Activated CD4-positive, alpha-beta T cell treated with anti-CD3 and anti-CD28 coated beads for 24 hours (primary cell): ENCODE measurements at places on chromosomes 3 and 15.

DNA sequence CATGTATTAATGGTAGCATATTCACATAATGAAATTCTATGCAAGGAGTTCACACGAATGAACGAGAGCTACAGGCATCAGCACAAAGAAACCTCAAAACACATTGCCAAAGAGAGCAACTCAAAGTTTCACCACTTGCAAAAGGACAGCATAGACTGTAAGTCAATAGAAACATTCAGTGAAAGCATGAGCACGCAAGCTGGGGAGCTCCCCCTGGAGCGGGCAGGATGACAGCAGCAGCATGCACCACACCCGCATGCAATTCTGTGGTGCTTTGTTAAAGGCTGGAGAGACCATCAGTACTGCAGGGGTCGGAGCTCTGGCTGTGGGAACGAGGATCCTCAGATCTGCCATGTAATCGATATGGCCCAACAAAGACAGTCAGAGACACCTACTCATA is 18.7 kb downstream of the OCA2 start:
- DNase-seq: no peak

GRCh38 chr15:68488966-68489365 is 57.0 kb upstream of the ITGA11 start:
- DNase-seq: no peak

GRCh38 chr3:58073301-58074108 is 65.3 kb downstream of the FLNB start:
- no peak for DNase-seq

DNA sequence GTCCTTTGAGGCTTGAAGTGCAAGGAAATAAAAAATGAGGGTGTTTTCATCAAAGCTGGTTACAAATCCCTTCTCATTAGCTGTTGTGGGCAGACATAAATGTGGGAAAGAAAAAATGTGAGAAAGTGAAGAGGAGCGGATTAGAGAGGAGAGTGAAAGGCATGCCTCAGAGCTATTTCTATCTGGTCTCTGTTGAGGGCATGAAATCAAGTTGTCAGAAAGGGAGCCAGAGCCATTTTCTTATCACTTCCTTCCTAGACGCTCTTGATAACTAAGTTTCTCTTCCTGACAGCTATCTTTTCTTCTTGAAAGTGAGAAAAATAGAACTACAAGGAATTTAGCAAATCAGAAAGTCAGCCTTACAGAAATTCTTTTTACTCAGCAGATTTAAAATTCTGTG is 20.8 kb upstream of the CAPN3 start:
- no peak for DNase-seq

- DNase-seq: no peak
Measured at GRCh38 chr3:157151151-157151550, 8.8 kb downstream of the CCNL1 start.

DNA sequence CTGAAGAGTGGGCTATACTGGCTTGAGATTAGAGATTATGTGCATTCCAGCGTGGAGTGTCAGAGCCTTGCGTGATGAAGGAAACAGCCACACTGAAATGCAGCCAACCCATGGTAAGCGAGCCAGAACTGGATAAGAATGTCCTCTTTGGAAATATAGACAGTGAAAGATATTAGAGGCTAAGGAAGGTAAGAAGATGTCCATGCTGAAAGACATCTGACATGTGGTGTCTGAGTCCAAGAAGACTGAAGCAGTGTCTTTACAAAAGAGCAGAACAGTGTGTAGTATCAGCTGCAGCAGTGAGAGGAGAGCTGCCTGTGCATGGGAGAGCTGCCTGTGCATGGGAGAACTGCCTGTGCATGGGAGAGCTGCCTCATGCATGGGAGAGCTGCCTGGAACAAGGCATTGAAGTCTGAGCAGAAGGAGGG is 672.2 kb downstream of the DIPK2A start:
- no peak for DNase-seq
